ENCODE measurements at places on chromosomes 12 and 14.
A peak's percentile ranks its signal among the peaks of the same experiment; 100 is the strongest.

- no peak for DNase-seq
These were observed 10.7 kb upstream of the SNAPC1 start for GRCh38 chr14:61751475-61751989.

DNA sequence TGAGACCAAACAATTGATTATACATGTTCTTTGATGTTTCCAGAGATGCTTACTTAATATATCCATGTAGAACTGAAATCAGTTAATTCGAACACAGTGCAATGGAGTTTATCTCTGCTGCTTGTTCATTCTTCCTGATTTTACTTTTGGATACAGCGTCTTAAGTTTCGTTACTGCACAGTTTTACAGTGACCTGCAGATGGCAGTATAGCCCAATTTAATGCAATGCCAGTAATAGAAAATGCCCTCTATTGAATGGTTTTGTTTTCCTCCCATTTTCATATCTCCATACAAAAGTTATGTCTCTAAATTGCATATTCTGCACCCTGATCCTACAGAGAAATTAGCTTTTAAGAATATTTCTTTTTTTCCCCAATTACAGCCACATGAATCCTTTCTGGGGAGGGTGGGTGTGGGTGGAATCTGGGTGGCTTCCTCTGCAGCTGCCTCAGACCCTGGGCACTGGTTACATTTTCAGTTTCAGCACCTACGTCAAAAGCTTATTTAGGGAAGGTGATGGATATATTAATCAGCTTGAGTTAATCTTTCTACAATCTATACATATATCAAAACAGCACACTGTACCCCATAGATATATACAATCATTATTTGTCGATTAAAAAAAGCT is 101.1 kb upstream of the DCD start:
- DNase-seq = peak; percentile 37

DNA sequence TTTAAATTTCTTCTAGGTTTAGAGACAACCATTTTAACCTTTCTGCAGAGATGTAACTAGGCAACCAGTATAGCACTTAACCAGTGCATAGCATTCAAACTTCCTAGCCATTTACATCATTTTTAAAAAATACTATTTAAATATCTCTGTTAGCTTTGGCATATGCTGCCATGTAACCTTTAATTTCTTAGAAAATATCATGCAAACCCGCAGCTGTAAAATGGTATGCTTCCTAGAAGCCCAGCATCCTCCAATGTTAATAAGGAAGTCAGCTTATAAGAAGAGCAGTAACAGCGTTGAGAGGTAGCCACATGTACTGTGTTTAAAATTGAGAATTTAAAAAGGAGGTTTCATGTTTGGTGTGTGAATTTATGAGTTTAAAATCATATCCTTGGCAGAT is 22.8 kb downstream of the GNG2 start:
- DNase-seq = no peak

DNA sequence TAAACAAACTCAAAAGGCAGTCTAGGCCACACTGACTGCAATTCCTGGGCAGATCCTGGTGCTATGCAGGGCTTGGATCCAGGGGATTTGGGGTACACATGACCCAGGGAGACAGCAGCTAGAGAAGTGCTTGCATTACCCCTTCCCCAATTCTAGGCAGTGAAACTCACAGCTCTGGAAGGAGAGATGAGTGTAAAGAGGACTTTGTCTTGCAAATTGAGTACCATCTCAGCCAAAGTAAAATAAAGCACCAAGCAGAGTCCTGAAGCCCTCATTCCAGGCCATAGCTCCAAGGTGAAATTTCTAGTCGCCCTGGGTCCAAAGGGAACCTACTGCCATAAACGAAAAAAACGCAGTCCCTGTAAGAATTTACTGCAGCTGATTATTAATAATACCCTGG is 644.9 kb upstream of the FLRT2 start:
- DNase-seq = no peak

DNA sequence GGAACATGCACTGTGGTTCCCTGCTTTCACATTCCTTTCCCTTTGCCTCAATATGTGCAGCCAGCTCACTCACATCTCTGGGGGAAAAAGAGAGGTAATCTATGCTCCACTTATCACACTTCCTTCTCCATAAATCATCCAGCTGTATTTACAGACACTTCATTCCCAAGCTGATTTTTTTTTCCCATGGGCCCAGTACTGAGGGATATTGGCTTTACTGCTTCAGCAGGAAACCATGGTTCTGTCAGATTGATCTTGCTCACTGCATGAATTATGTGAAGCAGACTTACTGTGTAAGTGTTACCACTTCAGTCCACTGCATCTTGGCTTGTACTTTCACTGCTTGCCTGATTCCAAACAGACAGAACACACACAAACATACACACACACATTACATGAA is 555.6 kb downstream of the CCER1 start:
- DNase-seq = no peak

- DNase-seq = peak; percentile 22
These were observed 49.8 kb downstream of the CKAP4 start for GRCh38 chr12:106197906-106198623.

DNA sequence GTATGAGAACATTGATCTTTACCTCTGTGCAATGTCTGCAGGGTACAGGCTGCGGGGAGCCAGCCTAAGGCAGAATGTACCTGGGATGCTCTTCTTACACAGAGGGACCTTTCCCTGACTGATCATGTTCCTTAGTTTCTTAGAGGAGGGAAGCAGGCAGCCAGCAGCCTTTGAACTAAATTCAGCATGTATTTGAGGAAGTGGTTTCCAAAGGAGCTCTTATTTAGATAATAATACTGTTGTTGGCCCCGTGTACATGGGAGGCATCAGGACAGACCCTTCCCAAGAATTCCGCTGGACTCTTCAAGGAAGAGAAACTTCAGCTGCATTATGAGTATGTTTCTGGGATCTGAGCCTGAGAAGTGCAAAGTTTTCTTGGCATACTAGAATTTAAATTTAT is 98.8 kb downstream of the CCDC92 start:
- DNase-seq = no peak

All from HCT116 (cell line).